Endothelial cell of coronary artery (primary cell): ENCODE measurements at places on chromosomes 1 and 21. TPM values are rescaled to one million over a fixed set of nuclear protein-coding genes. Genes with fewer than 3 reads are reported as not detected.

Gene LCE2C
- not detected in 2 replicates for total RNA-seq

Gene RASSF5
- 0.19 and 0.54 TPM in 2 replicates for total RNA-seq

Gene DCST1
- total RNA-seq: not detected in 2 replicates

Gene LRRC7
- total RNA-seq: under 0.01 TPM in 1 of 2 replicates, not detected in the other

Gene WDR64
- total RNA-seq: not detected in 2 replicates

Gene CFHR1
- 0.28 TPM in 1 of 2 replicates, not detected in the other for total RNA-seq

Gene RPTN
- total RNA-seq: 0.19 TPM in 1 of 2 replicates, not detected in the other

Gene LEFTY2
- under 0.01 and 0.09 TPM in 2 replicates for total RNA-seq

Gene LPAR3
- total RNA-seq: not detected in 2 replicates

Gene WNT4
- 0.09 TPM in 2 replicates for total RNA-seq

Gene MYOG
- not detected in 2 replicates for total RNA-seq

Gene TNNI3K
- total RNA-seq: not detected in 2 replicates

Gene LCE3D
- not detected in 2 replicates for total RNA-seq

Gene TMPRSS3
- total RNA-seq: not detected in 2 replicates

Gene C4BPA
- not detected in 2 replicates for total RNA-seq

Gene TMIGD3
- 0.09 and 0.27 TPM in 2 replicates for total RNA-seq

Gene MIXL1
- not detected in 2 replicates for total RNA-seq

Gene GORAB
- 8.8 and 10.0 TPM in 2 replicates for total RNA-seq

Gene CEP170
- 154 and 156 TPM in 2 replicates for total RNA-seq

Gene OR2L5
- not detected in 2 replicates for total RNA-seq

Gene CLDN17
- total RNA-seq: not detected in 2 replicates

Gene OR14K1
- not detected in 2 replicates for total RNA-seq

Gene VSIG8
- 0.09 TPM in 1 of 2 replicates, not detected in the other for total RNA-seq

Gene MEX3A
- total RNA-seq: 5.6 and 12.3 TPM in 2 replicates

Gene FCRL4
- total RNA-seq: not detected in 2 replicates

Gene FCRLA
- 0.19 TPM in 1 of 2 replicates, not detected in the other for total RNA-seq

Gene KIF26B
- 0.09 and 0.47 TPM in 2 replicates for total RNA-seq

Gene ZSWIM5
- 0.54 and 0.56 TPM in 2 replicates for total RNA-seq

Gene SLC1A7
- 0.09 TPM in 1 of 2 replicates, not detected in the other for total RNA-seq

Gene PTPRF
- total RNA-seq: 120 and 266 TPM in 2 replicates

Gene LAMTOR2
- total RNA-seq: 71.8 and 96.3 TPM in 2 replicates

Gene PRRX1
- total RNA-seq: 2.9 and 3.6 TPM in 2 replicates

Gene RUNX3
- under 0.01 TPM in 1 of 2 replicates, not detected in the other for total RNA-seq

Gene CALML6
- total RNA-seq: not detected in 2 replicates

Gene NBPF3
- 10.4 and 11.4 TPM in 2 replicates for total RNA-seq

Gene IGSF5
- total RNA-seq: not detected in 2 replicates

Gene BCAN
- not detected in 2 replicates for total RNA-seq

Gene GREM2
- not detected in 2 replicates for total RNA-seq

Gene MAP1LC3C
- total RNA-seq: not detected in 2 replicates

Gene DSCAM
- 0.09 TPM in 1 of 2 replicates, not detected in the other for total RNA-seq

Gene RGS8
- not detected in 2 replicates for total RNA-seq

Gene UTS2
- not detected in 2 replicates for total RNA-seq

Gene SH2D2A
- total RNA-seq: 0.09 and 0.19 TPM in 2 replicates

Gene ADORA3
- not detected in 2 replicates for total RNA-seq

Gene CD1C
- not detected in 2 replicates for total RNA-seq

Gene AADACL3
- total RNA-seq: not detected in 2 replicates

Gene C2CD2
- 21.5 and 45.4 TPM in 2 replicates for total RNA-seq

Gene S100A8
- not detected in 2 replicates for total RNA-seq

Gene HNRNPR
- 114 TPM in 2 replicates for total RNA-seq

Gene LCE2A
- not detected in 2 replicates for total RNA-seq
